ENCODE measurements at places on chromosomes 2 and 18. TPM values are rescaled to one million over a fixed set of nuclear protein-coding genes. Genes with fewer than 3 reads are reported as not detected.

- no peak for DNase-seq
Observed at GRCh38 chr18:10064267-10064666, 150.5 kb downstream of the VAPA start.

GRCh38 chr2:100645695-100646429, 83.1 kb downstream of the PDCL3 start:
- DNase-seq: no peak

DNA sequence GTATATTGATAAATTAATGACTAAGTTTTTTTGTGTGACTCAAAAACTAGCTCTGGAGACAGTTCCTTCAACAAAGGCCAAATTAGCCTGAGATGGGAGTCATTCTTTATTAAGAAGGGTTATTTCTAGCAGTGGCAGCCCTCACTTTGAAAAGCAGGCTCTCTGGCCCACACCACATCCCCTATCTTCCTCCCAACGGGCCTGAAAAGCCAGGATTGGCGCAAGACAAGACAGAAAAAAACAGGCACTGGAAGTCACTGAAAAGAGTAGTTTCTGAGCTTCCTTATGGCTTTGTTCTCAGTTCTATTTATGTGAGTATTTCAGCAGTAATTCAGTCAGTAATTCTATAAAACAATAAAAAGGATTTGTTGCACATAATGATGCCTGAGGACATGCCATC, 149.0 kb downstream of the LAMA3 start:
- no peak for DNase-seq

DNA sequence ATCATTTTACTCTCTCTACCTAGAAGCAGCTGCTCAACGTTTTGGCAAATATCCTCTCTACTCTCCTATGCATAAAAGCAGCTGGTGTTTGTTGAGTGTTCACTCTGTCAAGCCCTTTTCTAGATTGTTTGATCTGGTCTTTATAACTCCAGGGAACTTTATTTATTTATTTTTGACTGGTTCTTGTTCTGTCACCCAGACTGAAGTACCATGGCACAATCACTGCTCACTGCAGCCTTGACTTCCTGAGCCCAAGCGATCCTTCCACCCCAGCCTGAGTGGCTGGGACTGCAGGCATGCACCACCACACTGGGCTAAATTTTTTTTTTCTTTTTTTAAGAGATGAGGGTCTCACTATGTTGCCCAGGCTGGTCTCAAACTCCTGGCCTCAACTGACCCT, 12.7 kb downstream of the CATIP start:
- no peak for DNase-seq

DNA sequence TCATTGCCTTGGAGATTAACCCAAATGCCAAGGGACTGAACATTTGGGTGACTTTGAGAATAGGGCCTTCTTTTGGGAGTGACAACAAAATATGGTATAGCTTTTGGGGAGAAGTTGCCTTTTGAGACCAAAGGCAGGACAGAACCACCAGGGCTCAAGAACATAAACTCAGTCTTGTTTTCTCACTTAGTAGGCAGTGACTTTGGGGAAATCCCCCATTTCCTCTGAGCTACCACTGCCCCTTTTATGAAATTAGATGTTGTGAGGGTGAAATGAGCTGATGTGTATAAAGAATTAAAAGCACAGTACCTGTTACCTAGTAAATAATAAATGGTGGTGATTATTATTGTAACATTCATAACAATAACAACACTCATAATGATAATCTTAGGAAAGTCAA, 36.5 kb downstream of the GPD2 start:
- no peak for DNase-seq

DNA sequence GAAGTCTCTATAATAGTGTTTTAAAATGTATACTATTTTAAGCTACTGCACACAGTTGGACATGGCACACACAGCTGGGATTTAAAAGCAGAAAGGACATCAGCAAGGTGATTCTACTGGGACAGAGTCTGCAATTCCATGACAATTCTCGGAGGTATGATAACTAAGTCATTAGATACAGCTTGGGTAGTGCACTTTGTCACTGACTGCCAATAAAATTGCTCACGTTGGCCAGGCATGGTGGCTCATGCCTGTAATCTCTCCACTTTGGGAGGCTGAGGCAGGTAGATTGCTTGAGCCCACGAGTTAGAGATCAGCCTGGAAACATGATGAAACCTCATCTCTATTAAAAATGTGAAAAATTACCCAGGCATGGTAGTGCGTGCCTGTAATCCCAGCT, 134.1 kb upstream of the SATB2 start:
- DNase-seq: no peak

- no peak for DNase-seq
Observed at GRCh38 chr18:48165111-48165866, 234.8 kb upstream of the SMAD2 start.

GRCh38 chr2:128404709-128405466, 86.2 kb upstream of the HS6ST1 start:
- DNase-seq: no peak

- no peak for DNase-seq
Observed at GRCh38 chr2:191065785-191066184, 51.8 kb upstream of the STAT1 start.

GRCh38 chr18:49020621-49021021, 69.9 kb upstream of the SMAD7 start:
- no peak for DNase-seq

DNA sequence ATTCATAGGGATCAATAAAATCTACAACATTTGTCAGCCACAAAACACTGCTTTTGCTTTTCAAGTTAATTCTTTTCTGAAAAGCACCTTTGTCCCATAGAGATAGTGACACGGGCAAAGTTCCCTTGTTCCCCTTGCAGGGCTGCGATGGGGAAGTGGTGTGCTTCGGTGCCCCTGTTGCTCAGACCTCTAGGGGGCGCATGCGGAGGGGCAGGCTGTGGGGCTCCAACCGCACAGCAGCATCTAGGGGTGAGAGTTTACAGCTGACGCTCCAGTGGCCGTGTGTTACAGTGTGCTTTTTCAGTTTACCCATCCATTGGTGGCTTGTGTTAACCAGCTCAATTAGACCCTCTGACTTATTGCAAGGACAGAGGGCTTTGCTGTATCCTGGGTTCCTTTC, 1432.2 kb upstream of the ACVR2A start:
- no peak for DNase-seq

DNA sequence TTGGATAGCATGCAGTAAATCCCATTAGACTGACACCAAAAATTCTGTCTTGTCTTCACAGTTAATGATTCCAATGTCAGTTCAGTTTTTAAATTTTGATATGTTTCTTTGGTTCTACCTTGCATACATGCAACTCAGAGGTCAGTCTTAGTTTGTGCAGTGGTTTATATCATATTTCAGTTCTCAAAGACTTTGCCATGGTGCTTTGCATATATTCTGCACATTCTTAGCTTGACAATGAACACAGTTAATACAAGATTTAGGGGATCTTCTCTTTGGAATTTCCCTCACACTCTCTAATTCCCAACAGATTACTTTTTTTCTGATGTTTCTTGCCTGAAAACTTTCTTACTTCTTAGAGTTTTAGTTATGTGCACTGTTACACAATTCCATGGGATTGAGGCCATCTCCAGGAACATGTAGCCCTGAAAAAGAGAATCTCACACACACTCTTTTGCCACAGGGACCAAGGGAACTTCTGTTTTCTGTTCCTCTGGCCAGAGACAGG, 17.3 kb downstream of the NOL4 start:
- no peak for DNase-seq

- no peak for DNase-seq
Observed at GRCh38 chr2:86224645-86225355, 25.5 kb downstream of the MRPL35 start.

DNA sequence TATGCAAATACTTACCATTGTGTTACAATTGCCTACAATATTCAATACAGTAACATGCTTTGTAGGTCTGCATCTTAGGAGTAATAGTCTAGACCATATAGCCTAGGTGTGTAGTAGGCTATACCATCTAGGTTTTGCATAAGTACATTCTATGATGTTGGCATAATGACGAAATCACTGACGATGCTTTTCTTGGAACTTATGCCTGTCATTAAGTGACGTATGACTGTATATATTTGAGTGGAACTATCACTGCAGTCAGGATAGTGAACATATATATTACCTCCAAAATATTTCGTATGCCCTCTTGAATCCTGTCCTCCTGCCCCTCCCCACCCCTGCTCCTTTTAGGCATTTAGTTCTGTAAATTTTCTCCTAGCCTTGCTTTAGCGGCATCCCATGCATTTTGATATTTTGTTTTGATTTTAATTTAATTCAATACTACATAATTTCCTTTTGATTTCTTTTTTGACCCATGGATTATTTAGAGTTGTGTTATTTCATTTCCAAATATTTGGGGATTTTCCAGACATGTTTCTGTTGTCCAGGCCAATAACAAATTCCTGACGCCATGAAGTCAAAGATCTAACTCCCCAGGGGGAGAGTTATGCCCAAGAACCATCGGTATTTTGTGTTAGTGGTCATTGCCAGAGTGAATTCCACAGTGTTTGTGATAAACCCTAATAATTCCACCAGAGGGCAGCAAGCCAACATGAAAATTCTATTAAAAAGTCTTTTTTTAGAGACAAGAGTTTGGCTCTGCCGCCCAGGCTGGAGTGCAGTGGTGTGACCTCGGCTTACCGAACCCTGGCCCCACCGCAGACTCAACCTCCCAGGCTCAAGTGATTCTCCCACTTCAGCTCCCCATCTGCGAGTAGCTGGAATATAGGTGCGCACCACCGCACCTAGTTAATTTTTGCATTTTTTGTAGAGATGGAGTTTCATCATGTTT, 24.2 kb upstream of the CASP8 start:
- peak; percentile 30 for DNase-seq

DNA sequence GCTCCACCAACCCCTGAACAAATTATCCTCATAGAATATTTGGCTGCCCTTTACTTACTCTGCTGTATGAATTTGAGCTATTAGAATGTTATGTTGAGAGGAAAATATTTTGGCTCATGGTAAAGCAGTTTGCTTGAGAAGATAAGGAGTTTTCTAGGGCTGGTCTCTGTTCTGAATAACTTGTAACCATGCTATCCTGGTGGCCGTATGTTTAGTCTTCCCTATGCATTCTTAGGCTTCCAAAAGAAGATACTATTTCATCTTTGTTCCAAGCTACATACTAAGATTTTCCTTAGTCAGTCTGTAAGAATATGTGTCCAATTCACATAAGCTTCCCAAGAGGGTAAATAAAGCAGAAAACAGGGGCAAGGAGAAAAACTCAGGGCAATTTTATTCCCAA, 1105.1 kb upstream of the PIK3C3 start:
- no peak for DNase-seq

DNA sequence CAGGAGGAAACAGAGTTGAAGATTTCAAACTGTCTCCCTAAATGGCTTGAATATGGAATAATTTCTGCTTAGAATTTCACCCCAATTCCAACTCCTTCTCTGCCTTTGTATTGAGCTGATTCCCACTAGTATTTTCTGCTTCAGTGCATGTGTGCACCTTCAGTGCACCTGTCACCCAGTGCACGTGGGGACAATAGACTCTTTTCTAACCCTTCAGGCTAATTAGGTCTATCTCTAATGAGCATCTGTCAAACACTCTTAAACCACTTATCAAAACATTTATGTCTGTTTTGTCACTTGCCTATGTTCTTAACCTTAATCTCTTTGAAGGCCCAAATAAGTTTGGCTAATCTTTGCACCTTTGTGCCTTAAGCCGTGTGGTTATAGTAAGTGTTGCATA, 232.0 kb upstream of the NETO1 start:
- no peak for DNase-seq

DNA sequence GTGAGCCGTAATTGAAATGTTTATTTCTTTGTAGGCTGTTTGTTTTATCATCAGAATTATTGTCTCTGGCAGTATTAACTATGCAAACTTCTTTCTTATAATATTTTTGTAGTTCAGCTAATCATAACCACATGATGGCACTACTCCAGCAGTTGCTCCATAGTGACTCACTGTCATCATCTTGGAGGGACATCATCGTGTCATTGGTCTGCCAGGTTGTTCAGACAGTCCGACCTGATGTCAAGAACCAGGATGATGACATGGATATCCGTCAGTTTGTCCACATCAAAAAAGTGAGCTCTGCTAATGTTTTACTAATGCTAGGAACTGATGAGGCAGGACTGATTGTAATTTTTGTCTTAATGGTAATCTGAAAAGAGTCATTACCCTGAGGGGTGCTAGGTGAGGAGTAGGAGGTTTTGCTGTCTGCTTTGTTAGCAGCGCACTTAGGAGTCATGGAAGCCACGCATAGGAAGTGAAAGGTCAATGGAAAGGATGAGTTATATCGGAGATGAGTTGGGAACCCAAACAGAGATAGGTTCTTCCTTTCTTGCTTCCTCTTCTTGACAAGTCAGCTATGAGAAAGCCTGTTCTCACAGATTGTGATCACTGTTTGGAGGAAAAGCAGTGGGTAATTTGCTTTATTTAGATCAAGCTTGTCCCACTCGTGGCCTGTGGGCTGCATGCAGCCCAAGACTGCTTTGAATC, 49.2 kb downstream of the PIKFYVE start:
- DNase-seq: no peak

GRCh38 chr2:135551356-135551755, 20.1 kb downstream of the R3HDM1 start:
- no peak for DNase-seq

DNA sequence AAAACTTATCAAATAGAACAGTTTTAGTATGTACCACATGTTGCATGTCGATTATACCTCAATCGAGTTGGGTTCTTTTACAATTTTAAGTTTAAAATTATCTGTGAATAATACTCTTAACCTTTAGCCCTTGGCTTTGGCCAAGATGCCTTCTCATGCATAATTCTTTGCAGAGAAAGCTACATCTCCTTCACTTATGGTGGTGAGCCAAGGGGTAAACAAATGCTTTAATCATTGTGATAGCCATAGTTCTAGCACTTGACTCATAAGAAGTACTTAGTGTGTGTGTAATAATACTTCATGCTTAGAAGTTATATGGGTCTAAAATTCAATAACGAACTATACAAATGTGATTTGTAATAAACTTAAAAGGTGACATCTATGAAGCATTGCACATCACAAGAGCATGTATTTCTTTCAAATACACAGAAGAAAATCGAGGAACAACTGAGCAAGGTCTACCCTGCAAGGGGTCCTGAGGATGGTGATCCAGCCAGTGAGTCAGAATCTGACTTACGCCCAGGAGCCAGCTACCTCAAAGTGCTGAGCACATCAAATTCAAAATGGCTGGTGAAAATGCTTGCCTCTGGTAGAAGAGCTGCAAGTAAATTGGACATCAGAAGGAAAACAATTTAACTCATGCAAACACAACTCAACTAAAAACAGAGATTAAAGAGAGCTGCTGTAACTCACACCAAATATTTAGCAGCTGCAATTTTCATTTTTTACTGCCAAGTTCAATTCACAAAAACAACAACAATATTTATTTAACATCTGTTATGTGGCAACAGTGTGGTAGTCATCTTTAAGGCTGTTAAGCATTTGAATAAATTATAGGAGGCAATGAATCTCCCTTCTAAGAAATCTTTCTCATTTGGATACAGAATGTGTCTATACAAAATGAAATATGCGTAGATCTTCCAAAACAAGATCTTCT, 23.8 kb upstream of the TTC39C start:
- DNase-seq: no peak

GRCh38 chr2:241987726-241988125, 118.2 kb downstream of the RTP5 start:
- no peak for DNase-seq

Gene PARD3B
- total RNA-seq: 34.5 TPM

Gene ALPI
- not detected for total RNA-seq

Gene INHA
- total RNA-seq: 1.2 TPM

Gene CCDC102B
- total RNA-seq: 10.6 TPM

Gene PLB1
- total RNA-seq: 19.2 TPM

Gene RAX
- not detected for total RNA-seq

Gene FBXO15
- total RNA-seq: 1.8 TPM

Gene SP140
- 8.5 TPM for total RNA-seq

Gene CRYGC
- not detected for total RNA-seq

Measured in thoracic aorta (tissue), 2 donors.